Fibroblast of skin of right biceps (primary cell): ENCODE measurements at places on chromosomes 7 and 10.

DNA sequence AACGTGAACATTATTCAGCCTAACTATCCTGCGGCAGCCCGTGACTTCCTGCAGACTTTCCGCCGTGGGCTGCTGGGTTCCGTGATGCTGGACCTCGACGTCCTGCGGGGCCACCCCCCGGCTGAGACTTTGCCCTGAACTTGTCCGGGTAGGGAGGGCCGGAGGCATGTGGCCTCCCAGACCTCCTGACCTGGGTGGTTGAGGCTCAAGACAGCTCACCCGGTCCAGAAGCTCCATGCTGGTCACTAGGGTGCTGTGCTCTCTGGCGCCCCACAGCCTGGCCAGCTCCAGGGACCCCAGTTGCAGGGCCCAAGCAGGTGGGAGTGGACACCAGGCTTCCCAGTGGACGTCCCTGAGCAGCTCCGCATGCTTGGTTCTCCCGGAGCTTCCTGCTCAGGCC, 4.4 kb downstream of the SPRN start:
- DNase-seq, result no peak

GRCh38 chr10:6269953-6270867, 67.5 kb downstream of the PFKFB3 start:
- DNase-seq, result peak; percentile 45

GRCh38 chr7:28413011-28413410, 693 bp downstream of the CREB5 start:
- DNase-seq, result no peak

- DNase-seq, result no peak
Measured at GRCh38 chr7:74082770-74083116, 861 bp upstream of the LIMK1 start.

- no peak for DNase-seq
Measured at GRCh38 chr10:77614778-77615625, 22.6 kb downstream of the KCNMA1 start.

DNA sequence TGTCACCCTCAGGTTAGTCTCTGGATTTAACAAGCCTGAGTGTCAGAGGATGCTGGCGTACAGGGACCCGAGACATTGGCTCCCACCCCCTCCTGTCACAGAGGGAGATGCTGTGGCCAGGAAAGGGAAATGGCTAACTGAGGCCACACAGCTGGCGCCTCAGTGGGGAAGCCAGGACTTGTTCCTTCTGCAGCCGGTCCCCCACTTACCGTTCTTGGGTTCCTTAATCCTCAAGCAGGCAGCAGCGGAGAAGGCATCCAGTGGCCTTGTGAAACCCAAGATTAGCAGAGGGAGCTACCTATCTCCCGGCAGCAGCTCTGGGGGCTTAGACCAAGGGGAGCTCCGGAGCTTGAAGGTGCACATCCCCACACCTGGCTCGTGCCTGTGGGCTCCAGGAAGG, 65.4 kb downstream of the NEURL1 start:
- no peak for DNase-seq

DNA sequence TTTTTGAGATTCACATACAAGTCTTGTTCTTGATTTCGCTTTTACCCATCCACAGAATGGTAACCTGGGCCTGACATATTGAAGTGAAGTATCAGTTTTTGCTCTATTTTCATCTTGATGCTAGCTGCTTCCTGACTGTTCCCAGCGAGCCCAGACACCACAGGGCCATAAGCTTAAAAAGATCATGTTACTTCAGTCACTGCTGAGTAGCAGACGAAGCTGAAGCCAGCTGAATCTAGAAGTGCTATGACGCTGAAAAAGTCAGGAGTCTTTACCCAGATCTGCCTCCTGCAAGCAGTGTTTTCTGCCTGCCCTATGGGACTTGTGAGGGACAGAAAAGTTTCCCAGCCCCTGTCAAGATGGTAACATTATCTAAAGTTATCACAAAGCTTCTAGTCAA, 2.7 kb upstream of the PRXL2A start:
- DNase-seq, result no peak

DNA sequence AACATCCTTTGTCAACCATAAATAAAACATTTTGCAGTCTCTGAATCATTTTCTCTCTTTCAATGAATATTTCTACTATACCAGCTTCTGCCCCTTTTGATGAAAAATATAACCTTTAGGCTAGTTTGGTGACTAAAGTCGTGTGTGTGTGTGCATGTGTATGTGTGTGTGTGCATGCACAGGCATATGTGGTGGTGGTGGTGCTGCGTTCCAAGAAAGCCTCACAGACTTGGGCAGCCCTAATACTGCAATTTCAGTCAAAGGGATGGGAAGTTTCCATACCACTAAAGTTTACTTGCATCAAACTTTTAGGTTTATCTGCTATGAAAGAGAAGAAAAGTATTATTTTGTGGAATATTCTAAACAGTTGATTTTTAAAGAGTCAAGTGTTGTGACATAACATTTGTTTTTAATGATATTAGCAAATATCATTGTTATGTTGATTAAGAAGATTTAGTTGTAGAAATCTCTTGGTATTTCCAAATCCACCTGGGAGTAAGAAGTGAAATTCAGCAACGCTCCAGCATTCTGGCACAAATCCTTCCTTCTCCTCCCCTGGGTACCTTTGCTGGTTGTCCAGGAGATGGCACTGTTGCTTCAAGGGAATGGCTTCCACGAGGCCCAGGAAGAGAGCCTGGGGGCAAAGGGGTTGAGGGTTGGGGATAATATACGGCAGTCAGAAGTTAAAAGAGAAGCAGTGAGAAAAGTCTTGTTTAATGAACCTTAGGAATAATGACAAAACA, 41.5 kb downstream of the ASB4 start:
- peak; percentile 42 for DNase-seq

GRCh38 chr10:131547129-131547799, 235.7 kb upstream of the TCERG1L start:
- no peak for DNase-seq

- DNase-seq, result no peak
Measured at GRCh38 chr7:48617508-48617907, 306.8 kb upstream of the CDC14C start.

DNA sequence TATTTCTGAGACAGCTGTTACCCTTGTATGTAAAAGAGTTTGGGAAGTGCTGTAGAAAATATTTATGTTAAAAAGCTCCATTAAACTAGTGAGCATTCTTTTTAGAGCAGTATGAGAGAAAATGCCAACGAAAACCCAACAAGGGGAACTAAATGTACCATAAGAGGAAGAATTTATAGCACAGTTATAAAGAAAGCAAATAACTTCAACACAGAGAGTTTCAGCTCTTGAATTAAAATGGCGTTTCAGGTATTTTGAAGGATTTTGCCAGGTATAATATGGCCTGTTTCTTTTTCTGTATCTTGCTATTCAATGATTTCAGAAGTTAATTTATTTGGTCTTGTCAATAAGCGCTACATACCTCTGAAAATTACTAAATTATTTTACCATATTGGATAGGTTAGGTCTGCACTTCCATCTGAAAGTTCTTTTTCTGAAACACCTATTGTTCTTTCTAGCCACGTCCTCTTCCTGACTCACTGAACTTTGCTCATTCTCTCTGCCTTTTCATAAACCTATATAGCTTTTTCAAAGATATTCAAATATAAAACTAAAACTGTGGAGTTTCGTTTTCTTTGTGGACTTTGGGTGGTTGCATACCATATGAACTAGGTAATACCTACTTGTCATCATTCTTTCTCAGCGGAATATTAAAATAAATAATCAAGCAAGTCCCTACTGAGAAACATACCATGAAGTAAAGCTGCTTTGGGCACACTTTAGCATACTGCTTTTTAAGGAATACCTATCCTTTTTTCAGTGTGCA, 136.1 kb downstream of the SEMA3A start:
- DNase-seq, result peak; percentile 51

DNA sequence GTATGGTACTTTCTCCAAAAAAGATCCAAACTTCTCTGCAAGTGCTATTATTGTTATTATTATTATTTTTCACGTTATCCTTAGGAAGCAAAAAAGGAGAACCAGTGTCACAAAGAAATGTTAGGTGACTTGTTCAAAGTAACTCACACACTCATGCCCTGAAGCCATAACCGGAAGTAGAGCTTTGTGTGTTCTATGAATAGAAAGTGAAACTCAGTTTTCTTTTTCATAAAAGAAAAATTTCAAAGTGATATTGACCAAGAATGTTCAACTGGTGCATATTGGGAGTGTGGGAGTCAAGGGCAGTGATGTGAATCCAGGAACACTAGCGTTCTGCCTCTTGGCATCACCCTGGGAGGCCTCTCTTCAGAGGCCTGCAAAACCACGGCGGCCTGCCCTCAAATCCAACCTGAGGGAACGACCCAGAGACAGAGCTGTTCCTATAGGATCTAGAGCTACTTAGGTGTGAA, 106.1 kb downstream of the PRKCQ start:
- DNase-seq, result no peak
